Nephron progenitor cell (in vitro differentiated cells): ENCODE measurements at places on chromosomes 1 and 21.

DNA sequence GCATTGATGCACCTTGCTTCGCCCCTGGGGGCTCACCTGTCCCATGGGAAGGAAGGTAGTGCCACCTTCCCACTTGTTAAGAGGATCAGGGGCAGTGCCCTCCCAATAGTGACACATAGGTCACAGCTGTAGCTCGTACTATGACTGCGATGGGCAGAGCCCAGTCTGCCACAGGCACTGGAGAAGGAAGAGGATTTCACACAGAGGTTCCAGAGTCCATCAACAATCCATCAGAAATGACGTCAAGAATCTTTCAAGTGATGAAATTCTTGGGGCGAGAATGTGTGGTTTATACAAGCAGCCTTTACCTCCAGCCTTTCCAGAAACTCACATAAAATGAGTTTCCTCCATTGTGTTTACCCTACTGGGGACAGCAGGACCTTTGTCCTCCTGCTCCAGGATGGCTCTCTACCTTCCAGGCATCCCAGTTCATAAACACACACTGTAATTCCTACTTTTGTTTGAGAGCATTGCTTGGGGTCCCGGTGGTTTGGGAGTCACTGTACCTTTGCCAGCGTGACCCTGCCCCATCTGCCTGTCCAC is 260.6 kb upstream of the VAMP3 start:
- no peak for DNase-seq

- DNase-seq = no peak
Measured at GRCh38 chr1:230308039-230308438, 118.1 kb downstream of the PGBD5 start.

- DNase-seq = no peak
Measured at GRCh38 chr1:209427811-209428210, 155.7 kb upstream of the CAMK1G start.

GRCh38 chr1:22503721-22504410 is 52.2 kb downstream of the ZBTB40 start:
- no peak for DNase-seq

GRCh38 chr1:172647110-172647564 is 11.8 kb upstream of the FASLG start:
- no peak for DNase-seq

DNA sequence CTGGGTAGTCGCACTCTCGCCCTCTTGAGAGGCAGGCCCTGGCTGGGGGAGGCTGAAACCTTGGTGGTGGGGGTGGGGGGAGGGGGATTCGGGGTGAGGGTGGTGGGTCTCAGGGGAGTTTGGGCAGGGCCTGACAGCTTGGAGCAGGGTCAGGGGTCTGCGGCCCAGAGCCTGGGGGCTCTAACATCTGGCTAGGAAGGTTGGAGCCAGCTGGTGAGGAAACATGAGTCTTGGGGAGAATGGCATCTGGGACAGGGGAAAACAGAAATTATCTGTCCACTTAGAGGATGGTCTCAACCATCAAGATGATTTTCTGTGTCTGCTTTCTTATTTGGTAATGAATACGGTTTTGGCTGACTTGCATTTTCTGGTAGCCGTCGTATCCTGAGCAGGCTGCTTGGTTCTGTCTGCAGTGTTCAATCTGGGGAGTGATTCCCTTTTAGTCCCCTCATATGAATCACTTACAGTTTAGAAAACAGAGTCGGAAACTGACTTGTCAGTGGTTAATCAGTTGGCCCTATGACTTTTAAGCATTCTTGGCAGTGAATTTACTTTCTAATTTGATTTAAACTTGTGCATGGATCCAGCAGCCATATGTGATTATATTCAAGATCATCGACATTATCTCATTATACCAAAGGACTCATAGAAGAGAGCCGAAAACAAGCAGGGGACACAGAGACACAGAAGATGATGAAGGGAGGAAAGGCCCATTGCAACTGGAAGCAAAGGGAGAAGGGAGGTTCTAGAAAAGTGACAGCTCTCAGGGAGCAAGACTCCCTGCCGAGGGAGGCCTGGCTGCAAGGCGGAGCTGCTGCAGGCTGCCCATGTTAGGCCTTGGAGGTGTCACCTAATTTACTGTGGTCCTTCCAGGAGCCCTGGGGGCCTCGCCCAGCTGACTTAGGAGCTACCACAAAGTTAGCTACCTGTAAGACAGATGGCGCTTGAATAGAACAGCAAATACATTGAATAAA is 237.6 kb downstream of the SDCCAG8 start:
- DNase-seq = no peak

- DNase-seq = no peak
Measured at GRCh38 chr1:41109310-41110197, 88.0 kb upstream of the SLFNL1 start.

DNA sequence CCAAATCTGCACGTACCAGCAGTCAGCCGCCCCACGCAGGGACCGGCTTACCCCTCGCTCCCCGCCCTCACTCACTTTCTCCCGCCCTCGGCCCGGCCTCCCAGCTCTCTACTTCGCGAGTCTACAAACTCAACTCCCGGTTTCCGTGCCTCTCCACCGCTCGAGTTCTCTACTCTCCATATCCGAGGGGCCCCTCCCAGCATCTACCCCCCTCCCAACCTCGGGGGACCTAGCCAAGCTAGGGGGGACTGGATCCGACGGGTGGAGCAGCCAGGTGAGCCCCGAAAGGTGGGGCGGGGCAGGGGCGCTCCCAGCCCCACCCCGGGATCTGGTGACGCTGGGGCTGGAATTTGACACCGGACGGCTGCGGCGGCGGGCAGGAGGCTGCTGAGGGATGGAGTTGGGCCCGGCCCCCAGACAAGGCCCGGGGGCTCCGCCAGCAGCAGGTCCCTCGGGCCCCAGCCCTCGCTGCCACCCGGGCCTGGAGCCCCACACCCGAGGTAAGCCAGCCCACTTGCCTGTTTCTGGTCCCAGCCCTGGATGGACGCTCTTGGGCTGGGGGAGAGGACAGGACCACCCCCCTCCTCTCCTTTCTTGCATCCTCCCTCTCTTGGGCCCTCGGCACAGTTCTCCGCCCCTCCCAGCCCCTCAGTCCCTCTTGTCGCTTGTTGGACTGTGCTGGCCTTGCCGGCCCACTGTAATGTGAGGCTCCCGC is at the start of gene ARTN:
Gene ARTN (plus strand): TSS at position 416 of the 715 bp plus-strand sequence. CDS start 1,856 bp downstream, outside the sequence.
- peak; percentile 73 for DNase-seq

DNA sequence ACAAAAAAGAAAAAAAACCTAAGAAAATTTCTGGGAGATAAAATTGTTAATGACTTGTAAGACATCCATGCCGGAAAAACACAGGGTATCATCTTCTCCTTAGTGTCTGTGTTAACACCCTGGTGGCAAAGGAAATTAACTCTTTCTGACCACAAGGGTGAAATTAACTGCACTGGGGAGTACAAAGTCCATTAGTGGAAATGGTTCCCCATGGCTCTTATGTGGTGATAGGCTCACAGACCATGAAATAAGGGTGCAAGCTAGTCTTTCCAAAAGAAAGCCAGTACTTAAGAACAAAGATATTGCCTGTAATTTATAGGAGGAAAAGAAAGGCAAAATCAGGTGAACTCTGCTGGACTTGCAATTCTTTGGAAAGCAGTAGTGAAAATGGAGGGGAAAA is 185.4 kb downstream of the LRRIQ3 start:
- no peak for DNase-seq

DNA sequence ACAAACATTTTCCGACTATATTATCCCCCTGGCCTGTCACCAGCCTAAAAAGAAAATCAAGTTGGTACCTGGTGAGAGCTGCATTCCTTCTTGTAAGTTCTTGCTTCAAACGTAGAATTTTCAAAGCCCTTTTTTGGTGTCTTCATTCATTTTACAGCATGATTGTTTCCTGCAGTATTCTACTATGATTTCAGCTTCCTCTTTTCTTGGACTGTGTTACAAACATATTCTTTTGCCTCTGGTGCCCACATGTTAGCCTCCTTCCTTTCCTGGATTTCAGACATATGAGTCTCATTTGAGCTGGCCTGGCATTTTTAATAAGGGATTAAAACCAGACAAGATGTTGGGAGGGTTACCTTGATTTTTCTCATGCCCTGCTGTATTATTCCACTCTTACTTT is 142.5 kb downstream of the PIGK start:
- no peak for DNase-seq

DNA sequence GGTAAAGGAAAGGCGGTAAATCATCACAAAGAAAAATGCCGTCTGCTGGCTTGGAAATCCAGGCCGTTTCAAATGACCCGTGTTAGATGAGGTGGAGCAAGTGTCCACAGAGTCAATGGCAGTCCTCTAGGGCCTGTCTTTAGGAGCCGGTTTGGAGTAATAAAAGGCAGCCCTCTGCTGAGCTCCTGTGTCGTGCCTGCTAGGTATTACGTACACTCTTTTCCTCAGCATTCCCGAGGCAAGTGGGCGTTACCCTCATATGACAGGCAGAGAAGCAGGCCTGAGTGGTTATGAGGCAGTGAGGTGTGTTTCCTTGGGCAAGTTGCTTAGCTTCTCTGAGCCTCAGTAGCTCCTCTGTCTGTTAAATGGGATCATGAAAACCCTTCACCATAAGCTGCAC is 7.7 kb downstream of the NENF start:
- no peak for DNase-seq

- DNase-seq = no peak
Measured at GRCh38 chr1:150563340-150564038, 14.3 kb downstream of the ADAMTSL4 start.

DNA sequence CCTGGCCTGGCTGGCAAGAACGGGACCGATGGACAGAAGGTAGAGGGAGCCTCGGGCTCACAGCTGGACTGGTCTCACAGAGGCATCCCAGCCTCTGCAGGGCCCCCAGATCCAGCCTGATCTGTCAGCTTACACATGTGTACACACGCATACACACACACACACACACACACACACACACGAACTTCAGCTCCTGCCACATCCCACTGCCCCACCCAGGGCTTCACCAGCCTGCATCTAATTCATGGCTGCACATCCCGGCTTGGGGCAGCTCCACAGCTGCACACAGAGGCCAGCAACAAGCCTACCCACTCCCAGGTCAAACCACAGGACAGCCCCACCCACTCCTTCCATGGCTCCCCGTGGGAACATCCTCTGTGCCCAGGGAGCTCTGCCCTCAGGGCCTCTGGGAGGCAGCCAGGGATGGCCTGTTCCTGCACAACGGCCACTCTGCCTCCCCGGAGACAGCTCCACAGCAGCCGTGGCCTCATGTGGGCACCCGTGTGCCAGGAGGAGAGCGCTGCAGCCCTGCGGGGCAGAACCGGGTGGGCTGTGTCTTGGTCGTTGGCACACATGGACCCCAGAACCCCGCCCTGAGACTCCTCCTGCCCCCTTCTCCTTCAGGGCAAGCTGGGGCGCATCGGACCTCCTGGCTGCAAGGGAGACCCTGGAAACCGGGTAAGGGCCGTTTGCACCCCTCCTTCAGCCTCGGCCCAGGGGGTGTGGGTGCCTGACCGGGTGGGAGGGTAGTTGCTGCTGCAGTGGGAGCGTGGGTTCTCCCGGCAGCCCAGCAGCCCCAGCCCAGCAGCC is 19.1 kb downstream of the COL6A2 start:
- DNase-seq = peak; percentile 1

- DNase-seq = no peak
Measured at GRCh38 chr1:215617979-215618378, 50.9 kb downstream of the KCTD3 start.

DNA sequence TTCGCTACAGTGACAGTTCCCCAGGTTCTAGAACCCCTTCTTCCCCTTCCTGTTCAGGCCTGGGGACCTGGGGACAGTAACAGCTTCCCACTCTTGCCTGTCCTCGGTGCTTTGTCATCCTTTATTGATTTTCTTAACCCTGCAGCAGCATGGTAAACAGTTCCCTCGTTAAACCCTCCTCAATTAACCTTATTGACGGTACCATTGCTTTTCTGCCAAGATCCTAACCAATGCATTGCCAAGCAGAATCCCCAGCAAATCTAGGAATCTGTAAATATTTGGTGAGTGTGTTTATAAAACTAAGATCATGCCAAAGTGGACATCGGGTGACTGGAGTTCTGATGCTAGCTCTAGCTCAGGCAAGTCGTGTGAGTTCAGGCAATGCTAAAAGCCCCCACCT is 99.6 kb upstream of the KAZN start:
- no peak for DNase-seq

- DNase-seq = no peak
Measured at GRCh38 chr1:195306281-195306680, 1302.0 kb downstream of the KCNT2 start.

DNA sequence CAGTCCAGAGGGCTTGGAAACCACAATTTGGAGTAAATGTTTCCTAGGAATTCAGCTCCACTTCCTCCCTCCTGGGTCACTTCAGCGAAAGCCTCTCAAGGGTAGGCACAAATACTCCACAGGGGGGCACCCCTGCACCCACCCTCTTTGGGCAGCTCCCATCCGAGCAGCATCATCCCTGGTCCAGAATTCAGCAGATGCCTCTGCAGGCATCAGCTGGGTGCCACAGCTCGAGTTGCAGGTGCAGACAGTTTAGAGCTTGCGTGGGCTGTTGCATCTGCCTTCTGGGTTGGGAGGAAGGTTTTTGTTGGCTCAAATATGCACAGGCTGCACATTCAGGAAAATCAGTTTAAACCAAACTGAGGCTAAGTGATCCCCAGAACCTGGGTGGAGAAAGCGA is 25.0 kb downstream of the KANK4 start:
- peak; percentile 37 for DNase-seq

- DNase-seq = peak; percentile 35
Measured at GRCh38 chr21:34524646-34525601, 12.9 kb upstream of the KCNE1 start.

GRCh38 chr1:43936431-43937151 is 3.0 kb downstream of the ARTN start:
- DNase-seq = peak; percentile 70

GRCh38 chr1:212401838-212402582 is 12.7 kb downstream of the PACC1 start:
- no peak for DNase-seq

GRCh38 chr1:229028544-229028943 is 242.4 kb upstream of the RAB4A start:
- no peak for DNase-seq

DNA sequence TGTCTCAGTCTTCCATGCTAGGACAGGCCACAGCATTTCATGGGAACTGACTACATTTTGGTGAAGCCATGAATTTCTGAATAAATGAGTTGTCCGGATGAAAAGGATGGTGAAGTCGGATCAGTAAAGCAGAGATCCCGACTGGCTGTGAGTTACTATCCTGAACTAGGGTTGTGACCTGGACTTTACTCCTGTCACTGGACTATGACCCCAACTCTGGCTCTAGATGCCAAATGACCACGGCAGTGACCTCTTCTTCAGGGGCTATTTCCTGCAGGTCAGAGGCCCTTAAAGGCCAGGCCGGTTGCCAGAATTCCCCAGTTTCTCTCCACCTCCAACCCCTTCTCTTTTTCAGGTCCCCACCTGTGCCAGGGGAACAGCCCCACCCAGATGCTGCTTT is 1.7 kb upstream of the NECTIN4 start:
- no peak for DNase-seq
